ENCODE measurements at places on chromosomes 6 and 20.

- no peak for DNase-seq
Observed at GRCh38 chr6:131917318-131917717, 33.9 kb downstream of the CCN2 start.

GRCh38 chr6:28488916-28489365, 26.7 kb downstream of the GPX6 start:
- DNase-seq, result peak; percentile 40

DNA sequence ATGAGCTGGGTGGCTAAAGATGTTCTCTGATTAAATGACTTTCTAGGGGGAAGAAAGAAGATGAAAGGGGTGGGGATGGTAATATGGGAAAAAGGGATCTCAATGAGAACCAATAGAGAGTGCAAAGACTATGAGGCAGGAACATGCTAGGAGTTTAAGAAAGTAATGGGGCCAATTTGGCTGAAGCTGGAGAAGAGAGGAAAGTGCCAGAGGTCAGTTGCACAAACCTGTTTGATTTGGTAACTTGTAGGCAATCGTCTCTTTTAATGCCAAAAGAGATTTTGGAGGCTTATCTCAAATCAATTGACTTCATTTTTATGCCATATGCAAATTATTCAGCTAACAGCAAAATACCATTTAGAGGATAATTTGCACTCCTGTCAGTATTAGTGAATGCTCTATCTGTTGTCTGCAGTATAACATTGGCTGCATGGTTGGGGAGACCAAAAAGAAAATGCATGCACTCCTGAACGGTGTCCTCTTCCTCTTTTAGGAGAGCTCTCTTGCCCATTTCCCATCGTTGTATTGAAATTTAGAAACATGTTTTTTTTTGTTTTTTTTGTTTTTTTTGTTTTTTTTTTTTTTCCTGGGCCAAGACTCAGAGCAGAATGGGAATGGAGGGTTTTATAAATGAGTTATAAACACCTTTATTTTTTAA, 193.9 kb downstream of the BTBD3 start:
- no peak for DNase-seq

GRCh38 chr20:41619360-41620100, 1.4 kb upstream of the CHD6 start:
- DNase-seq, result no peak

- no peak for DNase-seq
Observed at GRCh38 chr6:111239461-111239860, 152.2 kb downstream of the SLC16A10 start.

- DNase-seq, result no peak
Observed at GRCh38 chr20:45055056-45055455, 45.9 kb downstream of the KCNS1 start.

GRCh38 chr6:130615816-130616215, 211.4 kb upstream of the SMLR1 start:
- DNase-seq, result no peak

DNA sequence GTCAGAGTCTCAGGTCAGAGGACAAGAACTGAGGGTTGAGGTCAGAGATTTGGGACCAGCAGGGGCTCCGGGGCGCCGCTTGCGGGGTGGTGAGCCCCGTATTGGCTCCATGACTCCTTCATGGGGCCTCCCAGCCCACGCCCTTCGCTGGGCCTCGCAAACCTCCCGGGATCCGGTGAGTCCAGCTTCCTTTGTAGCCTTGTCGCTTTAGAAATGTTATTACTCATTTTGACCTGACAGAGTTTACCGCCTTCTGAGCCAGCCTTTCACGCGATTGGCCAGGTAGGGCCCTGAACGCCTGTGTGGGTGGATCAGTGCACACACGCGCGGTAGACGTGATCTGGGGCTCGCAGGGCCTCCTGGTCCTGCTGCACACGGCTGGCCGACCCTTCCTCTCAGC, 181.1 kb downstream of the ERMARD start:
- DNase-seq, result no peak

DNA sequence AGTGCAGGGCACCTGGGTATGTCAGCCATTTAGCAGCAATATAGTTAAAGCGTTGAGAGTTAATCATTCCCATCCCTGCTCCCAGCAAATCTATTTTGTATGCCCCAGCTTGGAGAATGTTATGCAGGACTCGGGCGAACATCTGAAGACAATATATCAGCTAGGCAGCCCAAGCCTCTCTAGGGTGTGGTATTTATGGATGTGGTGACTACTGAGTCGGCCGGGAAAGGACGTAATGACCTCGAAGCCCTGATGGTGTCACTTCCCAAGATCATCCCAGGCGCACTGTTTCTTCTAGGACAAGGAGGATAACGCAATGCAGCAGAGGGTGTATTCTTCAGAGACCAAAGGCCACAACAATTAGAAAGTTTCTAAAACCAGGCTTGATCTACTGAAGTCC, 63.6 kb upstream of the FAM184A start:
- DNase-seq, result no peak

DNA sequence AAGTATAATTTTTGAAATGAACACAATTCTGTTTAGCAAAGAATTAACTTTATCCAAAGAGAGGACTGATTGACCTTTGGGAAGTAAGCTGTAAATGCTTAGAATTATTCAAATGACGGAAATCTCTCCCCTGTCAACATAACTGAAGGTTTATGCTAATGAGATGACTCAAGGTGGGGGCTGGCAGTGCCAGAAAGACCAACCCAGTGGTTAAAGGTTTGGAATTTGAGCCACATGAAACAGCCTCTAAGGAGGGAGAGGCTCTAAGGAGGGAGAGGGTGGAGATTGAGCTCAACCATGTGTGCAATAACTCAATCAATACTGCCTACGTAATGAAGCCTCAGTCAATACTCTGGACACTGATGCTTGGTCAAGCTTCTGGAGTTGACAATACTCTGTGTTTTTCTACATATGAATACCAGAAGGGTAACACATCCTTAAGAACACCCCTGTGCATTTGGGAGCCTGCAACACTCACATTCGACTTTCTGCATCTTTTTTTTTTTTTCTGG, 123.4 kb upstream of the TENT5A start:
- no peak for DNase-seq

GRCh38 chr6:70823651-70824050, 133.2 kb downstream of the B3GAT2 start:
- DNase-seq, result no peak

DNA sequence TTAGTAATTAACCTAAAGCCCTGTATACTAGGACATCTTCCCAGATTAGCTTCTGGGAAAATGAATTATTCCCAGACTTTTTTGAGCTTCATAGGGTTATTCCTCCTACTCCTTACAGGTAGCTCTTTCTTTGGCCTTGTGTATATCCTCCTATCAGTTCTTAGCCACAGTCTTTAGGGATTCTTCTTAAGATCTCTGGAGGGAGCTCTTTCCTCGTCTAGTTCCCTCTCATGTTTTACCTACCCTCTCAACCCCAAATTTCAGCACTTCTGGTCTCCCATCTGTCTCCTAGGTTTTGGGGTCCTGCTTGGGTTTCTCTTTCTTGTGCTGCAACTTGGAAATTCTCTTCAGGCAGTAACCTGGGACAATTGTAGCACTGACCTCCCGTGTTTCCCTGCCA, 46.4 kb upstream of the SLC35B3 start:
- no peak for DNase-seq

DNA sequence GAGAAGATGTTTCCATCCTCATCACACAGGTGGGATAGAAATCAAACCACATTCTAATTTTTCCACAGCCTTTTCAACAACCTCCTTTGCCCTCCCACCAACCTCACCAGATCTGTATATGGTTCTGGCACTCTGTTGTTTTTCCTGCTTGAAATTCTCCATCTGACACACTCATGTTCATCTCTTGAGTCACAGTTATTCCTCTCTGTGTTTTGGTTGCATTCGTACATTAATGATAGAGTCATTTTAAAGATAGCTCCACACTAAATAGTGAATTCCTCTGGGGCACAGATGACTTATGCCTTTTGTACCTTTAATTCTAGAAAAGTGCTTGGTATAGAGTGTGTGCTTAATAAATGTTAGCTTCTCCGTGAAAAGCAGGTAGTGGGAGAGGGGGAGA, 1.4 kb upstream of the GCLC start:
- DNase-seq, result peak; percentile 45

- DNase-seq, result no peak
Observed at GRCh38 chr20:13333036-13333435, 112.0 kb downstream of the ISM1 start.

- no peak for DNase-seq
Observed at GRCh38 chr6:94478133-94479005, 1059.0 kb upstream of the EPHA7 start.

DNA sequence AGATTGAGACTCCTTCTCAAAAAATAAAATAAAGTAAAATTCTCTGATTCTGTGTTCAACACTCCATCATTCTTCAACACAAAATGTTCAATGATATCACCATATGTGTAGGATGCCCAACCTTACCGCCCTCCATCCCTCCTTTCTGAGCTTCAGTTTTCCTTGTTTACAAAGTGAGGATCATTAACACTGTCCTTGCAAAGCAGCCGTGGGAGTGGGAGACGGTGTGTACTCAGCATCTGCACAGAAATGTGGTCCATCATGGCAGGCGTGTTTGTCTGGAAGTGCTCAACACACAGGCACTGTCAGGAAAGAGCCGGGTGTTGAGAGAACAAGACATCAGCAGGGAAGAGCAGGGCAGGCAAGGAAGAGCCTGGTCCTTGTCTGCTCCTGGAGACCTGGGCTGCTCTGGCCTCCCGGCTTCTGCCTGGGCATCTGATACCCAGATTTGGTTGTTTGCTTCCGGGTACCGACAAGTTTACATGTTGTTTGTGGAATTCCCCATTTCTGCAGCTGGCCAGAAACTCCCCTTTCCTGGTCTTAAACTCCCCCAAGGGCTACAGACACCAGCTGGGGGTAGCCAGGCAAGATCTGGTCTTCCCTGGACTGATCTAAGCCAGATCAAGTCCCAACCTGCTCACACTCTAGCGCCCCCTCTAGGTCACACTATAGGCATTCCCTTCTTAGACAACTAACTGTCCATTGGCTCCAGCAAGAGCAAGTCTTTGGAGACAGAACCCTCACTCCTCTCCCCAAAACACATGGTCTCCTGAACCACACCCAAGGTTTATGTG, 26.7 kb upstream of the TTPAL start:
- no peak for DNase-seq

GRCh38 chr20:25397096-25397495, 6.5 kb upstream of the ABHD12 start:
- DNase-seq, result no peak

DNA sequence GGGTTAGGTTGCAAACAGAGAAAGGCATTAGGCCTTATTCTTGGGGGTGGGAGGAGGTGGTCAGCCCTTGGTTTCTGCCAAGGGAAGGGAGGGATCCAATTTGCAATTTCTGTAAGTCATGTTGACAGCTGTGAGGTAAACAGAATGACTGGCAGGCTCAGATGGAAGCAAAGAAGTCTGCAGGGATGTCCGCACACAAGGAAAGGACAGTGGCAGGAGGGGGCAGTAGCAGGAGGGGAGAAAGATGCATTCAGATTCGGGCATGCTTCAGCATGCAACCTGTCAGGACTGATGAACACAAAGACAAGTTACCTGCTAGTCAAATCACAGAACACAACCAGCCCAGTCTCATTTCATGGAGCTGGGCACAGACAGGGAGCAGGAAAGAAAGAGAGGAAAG, 217.9 kb upstream of the FOXA2 start:
- DNase-seq, result no peak

DNA sequence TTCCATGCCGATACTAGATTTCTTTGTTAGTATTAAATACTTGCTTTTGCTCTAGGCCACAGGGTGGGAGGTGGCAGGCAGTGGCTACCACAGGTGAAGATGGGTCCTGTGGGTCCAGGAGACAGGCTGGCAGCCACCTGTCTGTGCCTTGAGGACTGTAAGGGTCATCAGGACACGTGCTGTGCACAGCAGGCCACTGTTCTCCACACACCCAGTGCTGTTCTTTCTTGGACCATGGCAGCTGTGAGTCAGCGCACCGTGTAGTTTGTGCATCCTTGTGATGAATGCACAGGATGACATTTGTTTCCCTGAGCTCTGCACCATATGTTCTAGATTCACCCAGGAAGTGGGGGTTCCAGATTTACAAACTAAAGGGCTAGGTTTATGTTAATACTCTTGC, 317.0 kb downstream of the ZFAND3 start:
- no peak for DNase-seq

DNA sequence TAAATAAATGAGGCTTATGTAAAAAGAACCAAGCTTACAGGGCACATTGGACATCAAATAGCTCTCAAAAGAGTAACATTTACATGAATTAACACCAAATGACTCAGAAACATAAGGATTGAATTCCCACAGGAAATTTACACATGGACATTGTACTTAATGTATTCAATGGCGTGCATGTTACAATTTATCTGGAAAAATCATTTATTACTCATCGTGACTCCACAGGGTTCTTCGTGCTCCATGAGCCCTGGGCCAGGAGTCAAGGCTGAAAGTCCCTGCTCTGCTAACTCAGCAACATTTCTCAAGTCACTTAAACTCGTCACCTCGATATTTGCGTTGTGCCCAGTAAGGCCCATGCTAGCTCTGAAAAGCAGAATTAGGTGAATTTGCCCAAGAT, 158.5 kb downstream of the PHACTR1 start:
- no peak for DNase-seq

DNA sequence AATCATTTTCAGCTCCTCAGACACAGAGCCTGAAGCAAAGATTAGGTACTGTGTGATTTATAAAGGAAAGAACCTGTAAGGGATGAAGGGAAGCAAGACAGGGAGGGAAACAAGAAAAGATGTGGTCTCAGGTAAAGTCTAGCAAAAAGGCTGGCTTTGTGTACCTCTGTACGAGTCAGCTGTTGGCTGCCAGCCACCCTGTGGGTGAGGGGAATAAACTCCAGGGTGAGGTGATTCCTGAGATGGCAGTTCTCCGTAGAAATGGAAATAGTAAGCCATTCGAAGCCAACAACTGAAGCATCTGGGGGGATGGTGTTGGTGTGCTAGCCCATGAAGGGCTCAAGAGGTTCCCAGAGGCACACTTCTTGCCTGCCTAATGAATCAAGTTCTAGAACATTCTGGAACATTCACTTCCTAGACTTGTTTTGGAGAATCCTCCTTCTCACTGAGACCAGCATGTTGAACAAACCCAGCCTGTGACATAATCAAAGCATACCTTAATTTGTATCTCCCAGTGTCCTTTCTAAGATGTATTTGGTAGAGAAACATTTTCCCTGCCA, 10.6 kb upstream of the TTPAL start:
- no peak for DNase-seq

DNA sequence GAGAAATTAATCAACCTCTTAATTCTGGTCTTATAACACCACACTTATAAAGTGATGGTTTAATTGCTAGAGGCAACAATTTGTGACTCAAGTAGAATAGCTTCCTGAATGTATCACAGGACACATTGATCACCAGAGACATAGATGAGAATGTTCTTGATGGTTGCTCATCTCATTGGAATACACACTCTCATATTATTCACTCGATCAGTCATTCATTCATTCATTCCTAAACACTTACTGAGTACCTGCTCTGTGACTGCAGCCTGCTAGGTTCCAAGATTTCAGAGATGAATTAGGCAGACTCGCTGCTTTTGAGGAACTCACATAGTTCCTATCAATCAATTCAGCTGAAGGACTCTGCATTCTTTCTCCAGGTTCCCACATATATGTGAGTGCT, 365.1 kb upstream of the SOX4 start:
- DNase-seq, result no peak

DNA sequence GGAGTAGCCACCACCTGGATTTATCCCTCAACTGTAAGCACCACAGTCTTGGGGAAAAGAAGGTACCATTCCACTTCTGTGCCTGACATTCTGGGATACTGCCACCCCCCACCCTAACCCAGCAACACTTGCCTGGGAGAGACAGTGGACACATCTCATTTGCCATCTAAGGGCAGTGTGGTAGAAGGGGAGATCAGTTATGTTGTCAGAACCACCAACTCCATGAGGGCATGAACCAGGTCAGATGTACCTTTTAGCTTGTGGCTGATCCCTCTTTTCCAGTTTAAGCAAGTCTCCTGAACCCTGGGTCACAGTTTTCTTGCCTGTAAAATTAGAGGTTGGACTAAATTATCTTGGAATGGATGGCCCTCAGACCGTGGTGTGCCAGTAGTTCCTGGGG, 165.5 kb downstream of the SCP2D1 start:
- no peak for DNase-seq
